ENCODE measurements at places on chromosomes 6 and 20.

DNA sequence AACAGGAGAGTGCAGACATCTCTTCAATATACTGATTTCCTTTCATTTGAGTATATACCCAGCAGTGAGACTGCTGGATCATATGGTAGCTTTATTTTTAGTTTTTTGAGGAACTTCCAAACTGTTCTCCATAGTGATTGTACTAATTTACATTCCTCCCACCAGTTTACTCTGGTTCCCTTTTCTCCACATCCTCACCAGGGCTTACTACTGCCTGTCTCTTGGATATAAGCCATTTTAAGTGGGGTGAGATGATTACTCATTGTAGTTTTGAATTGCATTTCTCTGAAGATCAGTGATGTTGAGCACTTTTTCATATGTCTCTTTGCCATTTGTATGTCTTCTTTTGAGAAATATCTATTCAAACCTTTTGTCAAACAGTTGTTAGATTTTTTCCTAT, 64.9 kb upstream of the HMGCLL1 start:
- no peaks in the 10 kb centered on the region for H3K27me3 ChIP-seq
- no peaks in the 10 kb centered on the region for H3K36me3 ChIP-seq
- H3K4me3 ChIP-seq: no peak overlapping the region
- H3K4me1 ChIP-seq: no peaks in the 10 kb centered on the region

GRCh38 chr6:43078691-43079090, 2.6 kb downstream of the PTK7 start:
- H3K27ac ChIP-seq: no peak overlapping the region
- H3K27me3 ChIP-seq: peaks cover 17% of the 10 kb centered on the region
- DNase-seq: no peak
- no peaks in the 10 kb centered on the region for H3K36me3 ChIP-seq
- no peak overlapping the region for H3K4me3 ChIP-seq

DNA sequence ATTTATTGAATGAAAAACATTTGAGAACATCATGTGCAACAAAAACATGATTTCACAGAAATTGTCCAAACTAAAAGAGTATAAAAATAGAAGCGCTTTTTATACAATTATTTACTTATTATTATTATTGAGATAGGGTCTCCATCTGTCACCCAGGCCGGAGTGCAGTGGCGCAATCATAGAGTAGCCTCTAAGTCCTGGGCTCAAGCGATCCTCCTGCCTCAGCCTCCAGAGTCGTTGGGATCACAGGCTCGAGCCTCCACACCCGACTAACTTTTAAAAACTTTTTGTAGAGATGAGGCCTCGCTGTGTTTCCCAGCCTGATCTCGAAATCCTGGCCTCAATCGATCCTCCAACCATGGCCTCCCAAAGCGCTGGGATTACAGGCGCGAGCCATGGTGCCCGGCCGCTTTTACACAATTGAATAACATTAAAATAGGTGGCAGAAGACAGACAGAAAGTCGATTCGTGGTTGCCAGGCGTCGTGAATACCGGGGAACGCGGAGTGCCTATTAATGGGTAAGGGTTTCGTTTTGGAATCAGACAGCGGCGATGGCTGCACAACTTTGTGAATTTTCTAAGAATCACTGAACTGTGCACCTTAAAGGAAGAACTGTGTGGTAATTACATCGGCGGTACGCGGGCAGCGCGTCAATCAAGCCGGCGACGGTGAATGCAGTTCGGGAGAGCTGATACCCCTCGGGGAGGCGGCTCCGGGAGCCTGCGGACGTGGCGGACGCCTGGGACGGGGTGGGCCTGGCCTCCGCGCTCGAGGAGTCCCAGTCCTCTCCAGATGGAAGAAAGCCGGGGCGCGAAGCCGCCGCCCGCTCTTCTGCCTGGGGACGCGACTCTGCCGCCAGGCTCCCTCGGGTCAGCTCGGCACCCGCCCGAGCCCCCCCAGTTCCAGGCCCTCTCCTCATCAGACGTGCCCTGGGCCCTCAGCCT, 807 bp downstream of the TBC1D20 start:
- H3K4me1 ChIP-seq: peaks cover 35% of the 10 kb centered on the region
- peak overlapping the region; percentile 89 for H3K4me3 ChIP-seq
- no peaks in the 10 kb centered on the region for H3K27me3 ChIP-seq

DNA sequence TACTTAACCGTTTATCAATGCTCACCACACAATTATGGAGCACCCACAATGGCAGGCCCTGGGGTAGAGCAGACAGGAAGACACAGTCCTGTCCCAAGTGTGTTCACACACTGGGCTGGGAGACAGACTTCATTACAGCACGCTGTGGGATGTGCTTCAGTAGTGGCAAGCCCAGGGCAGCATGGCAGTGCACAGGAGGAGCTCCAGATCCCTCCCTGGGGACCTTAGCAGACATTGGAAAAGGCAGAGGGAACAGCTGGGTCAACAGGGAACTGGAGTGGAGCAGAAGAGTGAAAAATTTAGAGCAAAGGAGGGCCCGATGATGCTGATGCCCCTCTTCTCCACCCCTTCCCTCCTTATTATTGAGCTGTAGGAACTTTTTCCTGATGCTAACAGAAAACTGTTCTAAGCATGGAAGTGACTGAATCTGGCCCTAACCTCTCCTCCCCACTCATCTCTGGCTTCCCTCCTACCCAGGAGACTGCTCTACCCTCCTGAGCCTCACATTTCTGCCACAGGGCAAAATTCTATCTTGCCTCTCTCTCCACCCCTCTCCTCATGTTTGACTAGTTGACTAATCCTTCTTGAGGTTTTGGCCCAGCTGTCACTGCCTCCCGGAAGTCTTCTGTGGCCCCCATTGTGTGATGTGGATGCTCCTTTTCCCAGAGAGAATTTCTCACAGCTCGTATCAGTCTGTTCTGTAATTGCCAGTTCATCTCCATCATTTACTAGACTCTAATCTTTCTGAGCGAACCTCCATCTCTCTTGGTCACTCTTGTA, 41.3 kb upstream of the NOP56 start:
- no peak overlapping the region for H3K27ac ChIP-seq
- H3K27me3 ChIP-seq: peaks cover 60% of the 10 kb centered on the region

GRCh38 chr20:33076662-33077372, 2.6 kb upstream of the BPIFB4 start:
- no peak overlapping the region for H3K4me3 ChIP-seq
- no peak for DNase-seq
- no peaks in the 10 kb centered on the region for H3K36me3 ChIP-seq
- peaks cover 18% of the 10 kb centered on the region for H3K27me3 ChIP-seq

- peaks cover 7% of the 10 kb centered on the region for H3K36me3 ChIP-seq
- no peak overlapping the region for H3K27ac ChIP-seq
- no peaks in the 10 kb centered on the region for H3K27me3 ChIP-seq
- H3K4me3 ChIP-seq: no peak overlapping the region
Measured at GRCh38 chr20:44215125-44215524, 4.6 kb upstream of the OSER1 start.

DNA sequence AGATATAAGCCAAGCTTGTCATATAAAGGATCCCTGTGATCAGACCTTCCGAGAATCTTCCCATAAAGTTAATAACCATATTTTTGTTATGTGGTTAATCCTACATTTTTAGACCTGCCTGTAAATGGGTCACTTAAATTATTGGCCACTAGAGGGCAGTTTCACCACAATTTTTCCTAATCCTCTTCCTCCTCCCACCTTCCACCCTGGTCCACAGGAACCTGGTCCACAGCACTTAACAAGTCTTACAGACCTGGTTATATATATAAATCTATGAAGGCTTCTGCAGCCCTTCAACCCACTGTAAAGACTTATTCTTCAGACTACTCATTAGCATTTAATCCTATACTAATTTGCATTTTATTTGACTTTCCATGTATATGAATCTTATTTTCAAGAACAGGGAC, 28.3 kb downstream of the MRS2 start:
- H3K27ac ChIP-seq: no peak overlapping the region
- H3K36me3 ChIP-seq: no peaks in the 10 kb centered on the region
- DNase-seq: peak; percentile 34
- no peaks in the 10 kb centered on the region for H3K4me1 ChIP-seq

DNA sequence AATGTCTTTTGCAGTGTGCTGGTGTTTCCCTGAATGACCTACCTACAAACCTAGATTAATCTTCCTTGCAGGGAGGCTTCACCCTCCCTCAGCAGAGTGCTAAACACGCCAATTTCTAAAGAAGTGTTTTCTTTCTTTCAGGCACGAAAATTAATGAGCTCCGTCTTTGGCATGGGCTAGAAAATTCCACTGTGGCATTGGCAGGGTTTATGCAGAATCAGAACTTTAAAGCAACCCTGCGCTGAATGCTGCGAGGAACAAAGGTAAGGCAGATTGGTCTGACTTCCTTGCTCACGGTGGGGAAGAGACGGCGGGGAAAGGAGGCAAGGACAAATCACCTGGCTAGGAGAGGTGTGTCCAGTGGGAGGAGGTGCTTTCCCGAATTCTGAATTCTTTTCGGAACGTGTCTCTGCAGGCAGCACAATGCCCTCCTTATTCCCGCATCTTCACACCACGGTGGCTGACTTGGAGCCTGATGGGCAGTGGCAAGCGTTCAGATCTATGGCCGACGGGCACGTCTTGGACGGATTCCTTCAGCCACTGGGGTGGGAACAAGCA, 6.2 kb upstream of the BANF2 start:
- peaks cover 6% of the 10 kb centered on the region for H3K36me3 ChIP-seq
- no peak overlapping the region for H3K4me3 ChIP-seq
- H3K4me1 ChIP-seq: no peaks in the 10 kb centered on the region
- peaks cover 20% of the 10 kb centered on the region for H3K27me3 ChIP-seq
- no peak overlapping the region for H3K27ac ChIP-seq
- no peak for DNase-seq

- peak within 1 kb of the TSS; percentile 100 for H3K4me3 ChIP-seq
- peaks cover 60% of the 10 kb centered on the region for H3K4me1 ChIP-seq
- H3K27ac ChIP-seq: peak within 1 kb of the TSS; percentile 97
- no peaks in the 10 kb centered on the region for H3K27me3 ChIP-seq
- H3K36me3 ChIP-seq: peaks cover 14% of the 10 kb centered on the region
- DNase-seq: peak; percentile 92
Measured at GRCh38 chr20:13784893-13785715, at the start of the genes ESF1 and NDUFAF5. Gene ESF1, minus strand, starts transcription at chr20:13784919. Its CDS starts 1,779 bp downstream, at chr20:13783140. Gene NDUFAF5, plus strand, starts transcription at chr20:13785028. Its CDS starts 41 bp downstream, at chr20:13785069.

DNA sequence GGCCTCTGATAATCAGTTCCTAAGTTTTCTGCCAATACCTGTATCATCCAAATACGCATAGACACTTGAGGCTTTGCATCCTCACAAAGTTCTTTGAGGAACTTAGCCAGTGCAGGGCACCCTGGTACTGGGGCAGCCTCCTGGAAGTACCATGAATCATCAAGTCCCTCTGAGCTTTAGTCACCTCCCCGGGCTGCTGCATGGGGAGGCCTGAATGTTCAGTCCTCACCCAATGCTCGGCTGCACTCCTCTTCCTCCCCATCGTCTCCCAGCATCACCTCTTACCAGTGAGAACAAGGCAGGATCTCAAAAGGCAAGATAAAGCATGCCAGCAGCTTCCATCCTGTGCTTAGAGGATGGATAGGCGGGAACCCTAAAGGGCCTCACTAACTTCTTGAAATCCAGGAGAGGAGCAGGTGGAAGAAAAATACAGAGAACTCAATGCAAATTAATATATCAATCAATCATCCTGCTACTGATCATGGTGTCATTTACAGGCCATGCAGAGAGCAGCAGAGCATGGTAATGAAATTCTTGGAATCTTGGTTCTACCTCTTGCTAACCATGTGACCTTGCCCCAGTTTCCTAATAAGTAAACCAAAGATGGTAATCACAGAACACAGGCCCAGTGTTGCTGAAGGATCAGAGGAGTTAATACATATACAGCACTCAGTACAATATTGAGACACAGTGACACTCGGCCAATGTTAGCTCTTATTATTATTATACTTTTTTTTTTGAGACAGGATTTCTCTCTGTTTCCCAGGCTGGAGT, 4.7 kb upstream of the CCN6 start:
- no peaks in the 10 kb centered on the region for H3K4me1 ChIP-seq
- H3K4me3 ChIP-seq: no peak overlapping the region
- H3K27ac ChIP-seq: no peak overlapping the region
- no peaks in the 10 kb centered on the region for H3K27me3 ChIP-seq
- H3K36me3 ChIP-seq: no peaks in the 10 kb centered on the region

- H3K27me3 ChIP-seq: no peaks in the 10 kb centered on the region
- H3K4me3 ChIP-seq: no peak overlapping the region
- H3K27ac ChIP-seq: no peak overlapping the region
- no peaks in the 10 kb centered on the region for H3K36me3 ChIP-seq
- no peaks in the 10 kb centered on the region for H3K4me1 ChIP-seq
Measured at GRCh38 chr6:126475449-126475848, 135.5 kb downstream of the CENPW start.

DNA sequence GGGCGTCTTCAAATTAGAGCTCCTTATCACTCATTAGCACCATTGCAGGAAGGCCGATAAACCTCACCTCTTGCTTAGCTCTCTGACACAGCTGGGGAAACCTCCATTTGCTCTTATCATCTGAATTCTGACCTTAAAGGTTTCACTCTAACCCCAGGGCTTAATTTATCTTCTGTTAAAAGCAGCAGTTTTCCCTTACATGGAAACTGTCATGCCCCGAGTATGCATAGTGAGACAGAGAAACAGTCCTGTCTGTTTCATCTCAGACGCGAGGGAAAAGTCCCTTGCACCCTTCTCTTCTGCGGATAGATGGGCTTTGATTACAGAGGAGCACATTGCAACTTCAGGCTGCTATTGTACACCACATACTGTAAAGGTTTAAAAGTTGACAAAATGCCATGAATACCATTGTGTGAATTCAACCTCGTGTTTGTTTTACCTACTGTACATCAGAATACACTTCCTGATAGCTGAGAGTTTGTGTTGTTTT, 191.5 kb upstream of the BMP2 start:
- H3K4me3 ChIP-seq: no peak overlapping the region
- H3K27me3 ChIP-seq: no peaks in the 10 kb centered on the region
- no peaks in the 10 kb centered on the region for H3K4me1 ChIP-seq
- DNase-seq: no peak

DNA sequence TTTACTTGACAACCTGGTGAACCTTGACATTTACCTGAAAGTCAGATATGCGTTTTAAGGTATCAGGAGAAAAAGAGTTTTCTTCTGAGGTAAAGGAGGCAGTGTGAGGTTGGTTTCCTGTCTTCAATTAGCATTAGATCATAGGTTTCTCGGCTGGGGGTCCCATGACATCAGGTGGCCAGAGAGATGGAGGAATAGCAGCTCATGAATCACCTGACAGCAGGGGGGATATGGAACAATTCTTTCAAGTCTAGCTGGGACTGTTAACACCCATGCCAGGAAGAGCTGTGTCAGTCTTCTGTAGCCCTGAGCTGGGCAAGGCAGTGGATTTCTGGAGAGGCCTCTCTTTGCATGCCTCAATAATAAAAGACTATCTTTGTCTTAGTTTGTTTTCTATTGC, 108.0 kb upstream of the TMEM170B start:
- H3K4me1 ChIP-seq: peaks cover 59% of the 10 kb centered on the region
- no peak overlapping the region for H3K4me3 ChIP-seq
- no peak for DNase-seq
- no peaks in the 10 kb centered on the region for H3K27me3 ChIP-seq

- no peaks in the 10 kb centered on the region for H3K4me1 ChIP-seq
- DNase-seq: no peak
- no peak overlapping the region for H3K27ac ChIP-seq
- peaks cover 6% of the 10 kb centered on the region for H3K27me3 ChIP-seq
Measured at GRCh38 chr6:169164986-169165385, 88.7 kb downstream of the THBS2 start.

- H3K27ac ChIP-seq: no peak overlapping the region
- H3K4me3 ChIP-seq: no peak overlapping the region
- no peaks in the 10 kb centered on the region for H3K36me3 ChIP-seq
- DNase-seq: no peak
- H3K4me1 ChIP-seq: no peaks in the 10 kb centered on the region
- H3K27me3 ChIP-seq: peaks cover 17% of the 10 kb centered on the region
Measured at GRCh38 chr6:43856005-43856765, 86.2 kb downstream of the VEGFA start.

GRCh38 chr20:41892031-41892430, 273.9 kb upstream of the CHD6 start:
- H3K36me3 ChIP-seq: no peaks in the 10 kb centered on the region
- H3K27me3 ChIP-seq: peaks cover 15% of the 10 kb centered on the region
- no peaks in the 10 kb centered on the region for H3K4me1 ChIP-seq
- no peak for DNase-seq
